ENCODE measurements at places on chromosomes 2 and 18.

GRCh38 chr2:173462892-173463840 is 108.5 kb downstream of the CDCA7 start:
- no peak for DNase-seq

- DNase-seq, result no peak
Observed at GRCh38 chr18:23183411-23184150, 48.3 kb downstream of the CABLES1 start.

- no peak for DNase-seq
Observed at GRCh38 chr18:79882522-79883241, 68.8 kb downstream of the SLC66A2 start.

DNA sequence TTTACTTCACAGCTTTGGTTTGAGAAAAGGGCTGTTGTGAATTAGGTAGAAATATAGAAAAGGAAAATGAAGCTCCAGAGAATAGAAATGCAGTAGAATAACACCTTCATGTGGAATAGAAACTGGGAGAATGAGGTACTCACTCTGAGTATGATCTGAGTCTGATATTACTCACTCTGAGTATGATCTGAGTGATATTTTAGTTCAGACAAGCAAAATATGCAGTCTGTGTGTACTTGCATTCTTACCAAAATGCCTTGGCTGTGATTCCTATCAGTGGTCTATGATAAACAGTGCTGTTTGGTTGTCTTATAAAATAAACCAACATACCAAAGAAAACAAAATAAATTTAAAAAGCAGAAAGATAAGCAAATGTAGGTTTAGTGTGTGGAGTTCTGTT is 487.6 kb downstream of the THSD7B start:
- no peak for DNase-seq

GRCh38 chr18:56627991-56628390 is 10.4 kb downstream of the TXNL1 start:
- DNase-seq, result no peak

DNA sequence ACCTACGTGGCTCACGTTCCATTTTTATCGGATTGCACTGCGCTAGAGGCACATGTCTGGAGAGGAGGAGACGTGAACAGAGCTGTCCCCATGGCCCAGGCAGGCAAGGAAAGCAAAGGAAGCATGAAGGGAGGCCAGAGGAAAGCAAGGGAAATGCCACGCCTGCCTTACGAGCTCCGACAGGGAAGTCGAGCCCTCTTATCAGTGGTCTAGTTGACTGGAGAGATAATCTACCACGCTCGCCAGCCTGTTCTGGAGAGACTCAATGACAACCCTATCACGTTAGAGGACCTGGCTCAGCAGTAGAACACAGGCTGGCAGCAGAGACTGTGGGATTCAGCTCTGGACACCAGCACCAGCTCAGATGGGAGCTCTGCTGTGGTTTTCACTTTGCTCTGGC is 202.6 kb upstream of the ID2 start:
- no peak for DNase-seq

- DNase-seq, result no peak
Observed at GRCh38 chr18:13461469-13461868, 242.9 kb downstream of the LDLRAD4 start.

GRCh38 chr2:68926796-68927195 is 25.9 kb downstream of the GKN2 start:
- no peak for DNase-seq

GRCh38 chr2:104866883-104867812 is 13.2 kb downstream of the POU3F3 start:
- DNase-seq, result no peak

- DNase-seq, result no peak
Observed at GRCh38 chr2:47724221-47724981, 58.5 kb upstream of the MSH6 start.

DNA sequence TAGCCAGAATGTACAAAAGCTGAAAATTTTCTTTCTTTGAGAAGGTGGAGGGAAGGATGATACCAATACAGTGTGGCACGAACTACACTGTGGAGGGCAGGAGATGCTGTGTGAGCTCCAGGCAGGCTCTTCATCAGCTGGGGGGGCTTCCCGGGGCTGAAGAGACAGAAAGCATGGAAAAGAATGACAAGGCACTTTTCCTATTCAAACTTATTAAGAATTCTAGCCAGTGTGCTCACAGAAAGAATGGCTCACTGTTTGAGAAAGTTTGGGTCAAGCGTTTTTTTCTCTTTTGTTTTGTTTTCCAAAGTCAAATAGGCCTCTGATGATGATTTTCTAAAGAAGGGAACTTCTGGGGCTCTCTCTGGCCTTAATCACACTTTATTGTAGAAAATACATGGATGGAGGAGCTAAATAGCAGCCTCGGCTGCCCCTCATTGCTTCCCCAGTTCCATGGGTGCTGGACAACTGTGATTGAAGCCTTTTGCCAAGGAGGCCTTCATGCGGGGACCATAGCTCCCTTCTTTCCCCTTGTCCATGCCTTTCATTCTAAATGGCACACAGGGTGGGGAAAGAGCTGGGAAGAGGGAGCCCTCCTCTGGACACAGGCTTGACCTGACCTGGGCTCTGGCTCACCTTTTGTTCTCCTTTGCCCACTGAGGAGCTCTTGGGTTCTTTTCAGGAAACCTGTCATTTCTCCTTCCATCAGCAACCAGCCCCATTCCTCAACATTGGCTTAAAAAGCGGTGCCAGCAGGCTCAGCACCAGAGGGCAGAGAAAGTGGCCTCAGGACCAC is 130.6 kb downstream of the TDRD15 start:
- DNase-seq, result no peak

GRCh38 chr2:159895258-159896065 is 97.5 kb upstream of the CD302 start:
- DNase-seq, result no peak

DNA sequence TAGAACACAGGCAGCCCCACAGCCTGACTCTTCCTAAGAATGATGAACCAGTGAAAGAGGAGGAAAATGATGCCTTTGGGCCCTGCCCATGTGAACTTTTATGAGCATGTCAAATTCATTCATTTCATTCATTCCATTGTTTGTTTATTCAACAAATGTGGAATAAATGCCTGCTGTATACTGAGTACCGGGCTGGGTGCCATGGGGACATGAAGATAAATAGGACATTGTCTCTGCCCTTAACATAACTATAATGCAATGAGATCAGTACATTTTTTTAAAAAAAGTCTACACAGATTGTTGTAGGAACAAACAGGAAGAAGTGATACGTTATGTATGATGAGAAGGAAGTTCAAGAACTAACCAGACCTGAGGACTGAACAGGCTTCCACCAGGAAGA is 14.7 kb downstream of the MREG start:
- no peak for DNase-seq

DNA sequence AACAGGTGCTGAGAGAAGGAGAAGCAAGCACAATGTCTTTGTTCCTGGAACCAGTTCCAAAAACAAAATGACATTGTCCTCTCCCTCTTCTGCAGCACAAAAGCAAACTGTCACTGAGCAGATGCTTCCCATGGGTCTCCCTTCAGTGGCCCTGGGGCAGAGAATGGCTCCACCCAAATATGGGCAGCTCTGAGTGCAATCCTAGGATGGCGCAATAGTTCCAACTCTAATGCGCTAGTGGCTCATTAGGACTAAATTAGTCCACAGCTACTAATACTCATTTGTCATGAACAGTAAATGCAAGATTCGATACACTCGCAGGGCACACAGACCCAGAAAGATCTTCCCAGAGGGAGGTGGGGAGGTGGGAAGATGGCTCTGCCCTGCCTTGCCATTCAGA is 205.2 kb upstream of the CHAC2 start:
- no peak for DNase-seq

DNA sequence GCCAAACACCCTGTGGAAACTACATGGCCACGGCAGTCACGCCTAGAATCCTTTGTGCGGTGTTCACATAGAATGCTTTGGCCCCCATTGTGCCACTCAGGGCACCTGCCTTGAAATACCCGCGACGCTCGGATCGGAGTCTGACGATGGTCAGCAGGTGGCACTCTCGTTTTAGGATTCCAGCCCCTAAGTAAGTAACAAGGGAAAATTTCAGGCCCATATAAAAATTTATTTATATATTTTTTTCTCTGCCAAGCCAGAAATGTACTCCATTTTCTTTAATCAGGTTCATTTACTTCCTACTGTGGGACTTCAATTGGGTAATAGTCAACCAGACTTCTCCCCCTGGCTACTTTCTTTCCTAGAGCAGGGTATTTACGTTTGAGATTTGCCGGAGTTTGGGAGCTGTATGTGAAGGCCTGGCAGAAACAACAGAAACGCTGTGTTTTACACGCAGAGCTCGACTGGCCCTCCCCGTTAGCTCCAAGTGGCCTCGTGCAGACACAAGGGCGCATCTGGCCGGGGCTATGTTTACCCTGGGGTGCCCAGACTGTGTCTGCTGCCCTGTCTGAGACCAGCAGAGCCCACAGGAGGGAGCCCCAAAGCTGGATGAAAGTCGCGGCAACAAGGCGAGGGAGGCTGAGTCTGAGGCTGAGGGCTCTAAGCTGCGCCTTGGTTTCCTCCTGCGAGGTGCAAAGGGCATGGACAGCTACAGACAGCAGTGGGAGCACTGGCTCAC is 41.6 kb downstream of the LRRC30 start:
- peak; percentile 83 for DNase-seq

GRCh38 chr2:68689553-68690537 is 44.8 kb upstream of the ARHGAP25 start:
- DNase-seq, result no peak

- no peak for DNase-seq
Observed at GRCh38 chr2:42547014-42547413, 21.4 kb upstream of the MTA3 start.

DNA sequence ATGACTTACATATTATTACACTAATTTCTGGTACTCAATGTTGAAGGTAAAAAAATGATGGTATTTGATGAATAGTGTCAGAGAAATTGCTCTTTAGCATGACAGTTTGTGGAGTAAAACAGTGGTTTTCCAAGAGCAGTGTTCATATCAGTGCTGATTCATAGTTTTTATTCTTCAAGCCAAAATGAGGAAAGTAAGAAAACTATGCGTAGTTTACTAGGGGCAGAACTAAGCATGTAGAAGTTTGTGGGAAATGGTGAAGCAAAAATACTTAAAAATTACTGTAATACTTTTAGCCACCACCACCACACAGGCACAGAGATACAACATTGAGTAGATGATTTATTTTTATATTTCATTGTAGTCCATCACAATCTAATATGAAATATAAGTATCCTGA is 137.3 kb downstream of the ZNF804A start:
- DNase-seq, result no peak

DNA sequence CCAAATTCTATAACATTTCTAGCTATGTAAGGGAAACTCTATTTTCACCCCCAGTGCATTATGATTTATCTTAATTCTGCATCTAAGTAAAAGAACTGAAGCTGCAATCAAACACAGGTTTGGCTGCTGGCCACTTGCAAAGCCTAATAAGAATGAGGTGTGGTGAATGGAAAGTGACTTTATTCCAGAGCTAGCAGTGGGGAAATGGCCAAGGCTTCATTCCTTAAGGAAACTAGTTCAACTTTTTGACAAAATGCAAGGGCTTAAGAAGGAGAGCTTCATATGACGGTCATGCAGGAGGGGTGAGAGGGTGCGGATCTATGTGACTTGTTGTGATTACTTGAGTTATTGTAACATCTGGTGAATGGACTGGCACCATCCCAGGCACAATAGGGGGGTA is 1802.0 kb downstream of the SUCLG1 start:
- no peak for DNase-seq

DNA sequence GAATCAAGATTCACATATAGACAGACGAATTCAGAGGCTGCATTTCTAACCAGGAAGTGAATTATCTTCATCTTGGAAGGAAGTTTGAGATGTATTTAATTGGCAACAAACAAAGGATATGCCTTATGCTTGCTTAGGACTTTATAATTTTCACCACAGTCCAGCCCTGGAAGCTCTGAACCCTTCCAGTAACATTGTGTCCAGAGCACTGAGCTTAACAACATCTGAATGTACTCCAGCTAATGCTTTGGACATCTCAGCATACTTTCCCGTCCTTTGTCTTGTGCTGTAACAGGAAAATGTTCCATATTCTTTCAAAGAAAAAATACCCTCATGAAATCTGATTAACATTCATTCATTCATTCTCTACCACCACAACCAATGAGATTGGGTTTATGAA is 136.3 kb upstream of the SPATS2L start:
- no peak for DNase-seq

DNA sequence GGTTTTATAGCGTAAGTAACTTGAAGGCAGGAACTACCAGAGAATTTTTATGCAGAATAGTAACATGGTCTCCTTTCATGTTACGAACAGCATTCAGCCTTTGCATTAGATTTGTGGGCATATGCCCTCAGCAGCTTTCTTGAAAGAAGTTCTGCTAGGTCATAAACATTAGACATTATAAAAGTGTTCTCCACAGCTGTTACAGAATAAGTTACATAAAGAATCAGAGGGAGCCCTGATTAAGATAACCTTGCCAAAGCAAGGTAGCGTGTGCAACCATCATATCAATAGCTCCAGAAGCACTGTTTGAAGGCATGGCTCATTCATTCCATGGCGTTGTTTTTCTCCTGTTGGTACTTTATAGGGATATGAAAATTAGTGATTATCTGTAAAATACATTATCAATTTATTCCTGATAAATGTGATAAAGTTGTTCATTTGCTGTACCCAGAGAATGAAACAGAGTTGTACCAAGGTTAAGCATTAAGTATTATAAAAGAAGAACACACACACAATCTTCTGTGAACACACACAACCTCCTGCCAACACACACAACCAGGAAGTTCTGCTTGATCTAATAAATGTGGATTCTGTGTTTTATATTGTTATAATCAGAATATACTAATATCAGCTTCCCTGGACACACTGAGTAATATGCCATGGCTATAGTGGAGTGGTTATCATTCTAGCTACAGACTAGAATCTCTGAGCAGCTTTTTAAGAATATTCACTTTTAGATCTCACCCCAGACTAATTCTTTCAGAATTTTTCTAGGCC is 286.7 kb upstream of the SLC39A10 start:
- no peak for DNase-seq

- DNase-seq, result no peak
Observed at GRCh38 chr2:231988179-231988866, 26.8 kb downstream of the DIS3L2 start.

DNA sequence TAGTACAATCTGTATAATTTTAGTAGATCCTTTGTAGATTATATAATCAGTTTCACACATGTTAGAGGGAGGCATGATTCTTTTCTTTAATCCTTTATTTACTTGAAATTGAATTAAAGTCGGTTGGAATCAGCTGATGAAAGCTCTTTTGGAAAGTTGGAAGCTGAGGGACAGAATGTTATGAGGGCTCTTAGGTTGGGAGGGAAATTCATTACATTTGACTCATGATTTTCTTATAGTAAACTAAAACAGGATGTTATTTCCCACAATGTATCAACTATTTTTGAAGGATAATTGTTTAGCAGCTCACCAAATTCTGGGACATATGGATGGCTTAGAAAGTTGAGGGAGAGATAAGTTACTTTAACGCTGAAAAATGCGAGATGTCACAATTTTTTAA is 52.7 kb upstream of the TMEFF2 start:
- no peak for DNase-seq

GRCh38 chr2:199439066-199439465 is 18.7 kb downstream of the SATB2 start:
- no peak for DNase-seq

GRCh38 chr2:142885543-142885942 is 8.1 kb downstream of the KYNU start:
- no peak for DNase-seq

All from glomerular endothelial cell (primary cell).